AML-193 (cell line): ENCODE measurements at places on chromosomes 3 and 15.

GRCh38 chr3:146271180-146271579 is 20.3 kb upstream of the PLSCR4 start:
- DNase-seq = no peak

GRCh38 chr3:101928890-101929289 is 79.6 kb downstream of the NFKBIZ start:
- no peak for DNase-seq

DNA sequence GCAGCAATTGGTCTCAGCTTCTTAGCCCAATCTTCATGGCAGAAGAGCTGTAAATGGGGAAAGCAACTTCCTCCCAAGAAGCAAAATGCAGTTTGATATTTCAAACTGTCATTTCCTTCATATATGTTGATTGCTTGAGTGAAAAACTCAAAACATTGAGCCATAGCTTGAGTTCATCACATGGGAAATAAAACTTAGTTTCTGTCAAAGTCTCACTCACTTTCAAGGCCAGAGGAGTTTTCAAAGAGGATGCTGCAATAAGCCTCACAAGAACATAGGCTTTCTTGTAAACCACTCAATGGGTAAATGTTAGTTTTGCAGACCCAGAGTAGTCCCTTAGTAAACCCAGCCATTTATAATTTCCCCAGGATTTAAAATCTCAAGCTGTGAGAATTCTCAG is 29.1 kb upstream of the SUCLG2 start:
- DNase-seq = no peak

DNA sequence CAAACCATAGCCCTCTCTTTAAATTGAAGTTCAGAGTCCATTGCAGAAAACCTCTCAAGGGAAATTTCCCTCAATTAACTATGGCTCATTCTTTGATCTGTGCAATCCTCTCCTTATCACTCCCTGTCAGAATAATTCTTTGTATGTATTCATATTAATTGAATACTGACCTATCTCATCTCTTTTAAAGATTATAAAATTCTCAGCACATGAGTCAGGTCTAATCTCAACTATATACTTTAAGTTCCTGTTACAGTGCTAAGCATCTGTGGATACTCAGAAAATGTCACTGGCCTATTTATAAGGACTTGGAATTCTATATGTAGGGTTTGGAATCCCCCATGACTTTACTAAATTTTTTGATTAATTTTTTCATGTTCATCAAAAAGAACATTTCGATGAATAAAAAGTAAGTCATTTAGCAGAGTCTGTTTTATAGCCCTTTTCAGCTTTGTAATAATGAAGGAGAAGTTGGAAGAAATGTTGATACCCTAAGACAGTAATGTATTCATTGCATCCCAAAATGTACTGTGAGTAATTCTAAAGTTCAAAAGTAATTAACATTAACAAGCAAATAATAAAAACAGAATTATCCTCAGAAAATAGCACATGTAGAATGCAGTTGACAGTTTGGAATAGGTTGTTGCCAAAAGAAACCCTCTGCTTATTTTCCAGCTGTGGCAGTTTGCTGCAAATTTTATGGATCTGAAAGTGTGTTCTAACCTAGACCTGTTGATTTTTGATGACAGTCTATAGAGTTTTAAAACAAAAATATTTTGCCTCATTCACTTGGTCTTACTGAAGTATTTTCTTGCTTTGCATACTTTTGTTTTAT is 503.4 kb upstream of the CBLB start:
- no peak for DNase-seq

- DNase-seq = no peak
Observed at GRCh38 chr15:80587816-80588456, 107.2 kb upstream of the ABHD17C start.

- no peak for DNase-seq
Observed at GRCh38 chr15:85772668-85773067, 22.1 kb downstream of the KLHL25 start.

- DNase-seq = peak; percentile 95
Observed at GRCh38 chr3:46193436-46193835, 14.7 kb downstream of the CCR1 start.

GRCh38 chr3:115418583-115418982 is 204.7 kb upstream of the GAP43 start:
- no peak for DNase-seq

- no peak for DNase-seq
Observed at GRCh38 chr3:196423044-196423781, 9.0 kb downstream of the UBXN7 start.

GRCh38 chr15:80619680-80620079 is 75.4 kb upstream of the ABHD17C start:
- no peak for DNase-seq

DNA sequence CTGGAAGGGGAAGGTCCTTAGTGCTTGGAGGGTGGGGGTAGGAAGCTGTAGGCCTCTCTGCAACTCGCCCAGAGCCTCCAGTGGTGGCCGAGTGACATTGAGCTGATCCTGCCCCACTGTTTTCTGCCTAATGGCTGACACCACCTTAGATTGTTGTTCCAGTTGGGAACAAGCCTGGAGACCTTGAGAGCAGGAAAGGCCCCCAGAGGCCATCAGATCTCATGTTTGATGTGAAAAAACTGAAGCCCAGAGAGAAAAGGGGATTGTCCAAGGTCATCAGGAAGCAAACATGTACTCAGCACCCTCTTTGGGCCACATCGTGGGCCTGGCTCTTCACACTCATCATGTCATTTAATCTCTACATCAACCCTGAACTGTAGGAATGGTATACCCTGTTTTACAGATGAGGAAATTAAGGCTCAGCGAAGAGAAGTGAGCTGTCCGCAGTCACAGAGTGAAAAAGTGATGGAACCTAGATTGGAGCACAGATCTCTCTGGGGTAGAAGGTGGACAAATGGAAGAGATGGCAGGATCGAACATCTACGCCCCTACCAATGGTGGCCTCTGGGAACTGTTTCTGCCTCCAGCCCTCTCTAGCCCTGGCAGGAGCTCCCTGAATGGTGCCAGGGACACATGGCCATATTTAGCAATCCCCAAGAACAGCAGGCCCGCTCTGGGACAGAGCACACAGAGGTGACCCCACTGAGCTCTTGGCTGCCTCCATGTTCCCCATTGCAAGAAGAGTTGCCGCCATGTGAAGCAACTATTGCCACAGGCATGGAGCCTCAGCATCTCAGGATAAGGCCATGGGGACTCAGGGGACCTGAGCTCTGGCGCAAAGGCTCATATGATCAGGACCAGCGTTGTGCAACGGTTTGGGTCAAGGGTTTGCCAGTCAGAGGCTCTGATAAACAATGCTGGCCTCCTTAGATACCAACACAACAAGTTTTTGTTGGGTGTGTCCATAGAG is 31.6 kb upstream of the TSEN2 start:
- no peak for DNase-seq

GRCh38 chr3:47565734-47566550 is 12.7 kb downstream of the CSPG5 start:
- DNase-seq = no peak

- DNase-seq = no peak
Observed at GRCh38 chr15:29244544-29244943, 25.1 kb downstream of the NSMCE3 start.

DNA sequence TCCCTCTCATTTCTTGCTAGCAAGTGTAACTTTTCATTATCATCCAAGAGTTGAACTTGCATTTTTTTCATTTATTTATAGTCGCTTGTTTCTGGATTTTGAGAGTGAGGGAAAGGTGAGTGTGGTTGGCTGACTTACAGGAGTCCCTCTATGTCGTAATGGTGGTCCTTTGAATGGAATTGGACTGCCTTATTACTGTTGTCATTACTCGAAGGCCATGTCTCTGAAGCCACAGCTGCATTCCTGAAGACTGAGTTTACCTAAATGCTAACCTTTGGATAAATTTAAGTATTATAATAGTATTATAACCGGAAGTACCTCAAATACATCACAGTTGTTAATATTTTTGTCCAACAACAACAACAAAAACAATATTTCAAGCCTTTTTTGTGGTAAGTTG is 488.9 kb downstream of the GABRG3 start:
- DNase-seq = no peak

DNA sequence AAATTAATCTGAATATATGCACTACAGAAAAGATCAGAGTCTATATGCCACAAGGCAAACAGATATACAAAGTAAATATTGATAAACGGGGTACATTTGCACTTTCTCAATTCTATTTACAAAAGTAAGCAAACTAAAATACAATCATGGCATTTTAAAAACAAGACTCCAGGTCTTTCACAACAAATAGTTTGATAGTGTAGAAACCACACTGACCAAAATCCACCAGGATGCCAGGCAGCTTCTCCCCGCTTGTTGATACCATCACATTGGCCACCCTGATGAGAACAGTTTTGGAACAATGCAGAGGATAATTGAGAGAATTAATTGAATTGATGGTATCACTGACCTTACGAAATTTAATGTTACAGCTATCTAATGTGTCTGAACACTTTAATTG is 190.6 kb upstream of the TMCO5A start:
- DNase-seq = no peak

DNA sequence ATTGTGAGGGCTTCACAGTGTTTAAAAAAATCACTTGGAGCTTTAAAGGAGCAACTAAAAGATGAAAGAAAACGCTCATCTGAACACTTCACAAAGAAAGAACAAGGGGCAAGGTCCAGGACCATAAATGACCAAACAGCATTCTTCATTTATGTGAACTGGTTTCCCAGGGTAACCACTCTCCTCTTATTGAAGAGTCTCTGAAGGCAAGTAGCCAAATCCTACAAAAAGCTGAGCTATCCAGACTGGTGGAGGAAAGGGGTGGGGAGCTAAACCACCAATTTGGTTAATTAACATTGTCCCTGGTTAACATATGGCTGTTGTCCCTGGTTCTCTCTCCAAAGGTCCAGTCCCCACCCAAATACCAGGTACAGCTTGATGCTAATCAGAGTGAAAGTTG is 58.1 kb downstream of the OSBPL10 start:
- no peak for DNase-seq

- no peak for DNase-seq
Observed at GRCh38 chr15:71779073-71779797, 31.1 kb upstream of the NR2E3 start.

GRCh38 chr3:39090922-39091321 is 16.5 kb downstream of the GORASP1 start:
- no peak for DNase-seq

GRCh38 chr3:114436182-114436581 is 142.4 kb downstream of the TIGIT start:
- no peak for DNase-seq

GRCh38 chr3:174767406-174767805 is 91.7 kb upstream of the NAALADL2 start:
- no peak for DNase-seq

DNA sequence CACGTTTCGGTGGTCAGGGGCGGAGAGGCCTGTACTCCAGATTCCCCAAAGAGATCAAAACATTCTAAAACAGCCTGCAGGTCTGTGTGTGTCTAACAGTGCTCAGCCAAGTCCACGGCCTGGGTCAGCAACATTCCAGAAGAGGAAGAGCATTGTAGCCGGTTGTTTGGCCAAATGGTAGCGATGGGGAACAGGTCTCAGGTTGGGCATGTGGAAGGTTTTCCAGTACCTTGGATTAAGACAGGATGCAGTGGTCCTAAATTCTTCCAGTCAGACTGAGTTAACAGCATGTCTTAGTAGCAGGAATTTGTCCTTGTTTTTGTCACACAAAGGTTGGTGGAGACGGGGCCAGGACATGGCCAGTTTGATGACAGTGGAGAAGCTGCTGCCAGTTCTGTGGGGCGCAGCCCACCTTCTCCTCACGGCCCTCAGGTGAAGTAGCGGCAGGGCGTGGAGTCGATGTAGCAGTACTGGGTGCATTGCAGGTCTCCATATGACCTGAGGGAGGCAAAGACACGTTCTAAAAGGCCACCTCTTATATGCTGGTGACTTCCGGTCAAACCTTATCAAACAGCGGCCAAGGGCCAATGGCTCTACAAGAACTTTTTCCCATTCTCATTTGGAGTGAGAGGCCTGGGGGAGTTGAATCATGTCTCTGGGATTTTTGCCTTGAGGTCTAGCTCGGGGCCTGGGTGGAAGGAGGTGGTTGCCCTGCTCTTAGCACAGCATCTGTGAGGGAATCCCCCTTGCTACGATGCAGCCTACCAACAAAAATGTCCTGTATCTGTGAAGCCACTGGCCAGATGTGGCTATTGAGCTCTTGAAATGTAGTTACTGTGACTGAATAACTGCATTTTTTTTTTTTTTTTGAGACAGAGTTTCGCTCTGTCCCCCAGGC is 24.1 kb downstream of the EAF1 start:
- DNase-seq = no peak

DNA sequence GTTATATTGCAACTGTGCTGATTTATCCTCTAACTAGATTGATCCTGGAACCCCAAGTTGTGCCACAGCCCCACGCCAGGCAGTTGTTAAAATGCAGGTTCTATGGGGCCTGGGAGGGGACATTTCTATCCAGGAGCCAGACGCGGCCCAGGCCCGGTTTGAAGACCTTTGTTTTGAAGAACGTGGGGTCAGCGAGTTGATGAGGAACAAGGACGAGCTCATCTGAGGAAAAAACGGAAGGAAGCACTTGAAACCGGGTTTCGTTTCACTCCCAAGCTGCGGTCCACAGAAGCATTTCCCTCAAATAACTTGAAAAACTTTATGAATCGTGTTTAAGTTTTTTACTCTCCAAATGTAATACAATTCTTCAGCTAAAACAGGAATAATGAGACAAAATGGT is 76.4 kb downstream of the CHSY1 start:
- DNase-seq = peak; percentile 44

- DNase-seq = peak; percentile 71
Observed at GRCh38 chr3:125310623-125311081, 64.5 kb downstream of the ZNF148 start.

- no peak for DNase-seq
Observed at GRCh38 chr3:100709842-100710260, 557 bp downstream of the TFG start.

DNA sequence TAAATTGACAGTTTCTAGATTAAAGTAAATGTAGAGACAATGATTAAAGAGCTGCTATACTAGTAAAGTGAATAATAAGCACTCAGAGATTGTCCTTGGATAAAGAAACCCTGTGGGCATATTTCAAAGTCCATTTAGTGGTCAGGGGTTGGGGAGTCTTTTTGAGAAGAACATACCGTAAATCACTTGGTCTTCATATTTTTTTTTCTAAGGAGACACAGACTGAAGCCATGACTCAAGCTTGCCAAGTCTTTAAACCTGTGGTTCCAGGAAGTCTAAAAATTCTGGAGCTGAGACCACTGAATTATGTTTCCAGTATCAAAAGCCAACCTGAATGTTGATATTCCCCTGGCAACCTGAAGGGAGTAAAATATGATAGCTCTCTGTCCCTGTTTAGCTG is 171.0 kb downstream of the TPRG1 start:
- no peak for DNase-seq

GRCh38 chr3:46029953-46030543 is 2.8 kb upstream of the XCR1 start:
- DNase-seq = no peak

GRCh38 chr15:95669146-95669922 is 661.2 kb upstream of the NR2F2 start:
- no peak for DNase-seq
